ENCODE measurements at places on chromosomes 2 and 18.

DNA sequence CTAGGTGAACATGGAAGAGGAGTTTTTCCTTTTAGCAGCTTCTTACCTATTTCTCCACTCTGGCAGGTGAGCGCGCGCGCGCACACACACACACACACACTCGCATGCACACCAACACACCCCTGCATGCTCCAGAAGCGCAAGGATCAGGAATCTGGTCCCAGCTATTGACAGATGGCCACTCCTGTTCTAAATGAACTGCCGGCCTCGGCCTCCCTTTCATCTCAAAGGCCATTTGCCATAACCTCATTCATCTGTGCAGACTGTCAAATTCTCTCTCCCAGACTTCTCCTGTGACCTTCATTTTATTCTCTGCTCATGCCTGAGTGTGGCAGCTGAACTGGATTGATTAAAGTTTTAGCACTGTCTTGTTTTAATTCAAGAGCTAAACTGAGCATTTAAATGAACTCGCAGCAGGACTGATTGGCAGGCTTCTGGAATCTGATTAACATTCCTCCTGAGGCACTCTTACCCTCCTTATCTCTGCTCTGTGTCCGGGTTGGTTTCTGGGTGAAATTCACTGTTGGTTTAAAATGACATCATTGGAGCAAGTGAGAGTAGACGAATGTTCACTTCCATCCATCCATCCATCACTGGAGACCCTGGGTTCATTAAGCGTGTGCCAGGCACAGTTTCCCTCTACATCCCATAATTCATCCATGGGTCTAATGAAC, 58.8 kb downstream of the FECH start:
- DNase-seq: no peak

- no peak for DNase-seq
Observed at GRCh38 chr2:51219468-51219867, 187.5 kb upstream of the NRXN1 start.

- DNase-seq: no peak
Observed at GRCh38 chr2:68127358-68128242, 30.1 kb upstream of the PNO1 start.

DNA sequence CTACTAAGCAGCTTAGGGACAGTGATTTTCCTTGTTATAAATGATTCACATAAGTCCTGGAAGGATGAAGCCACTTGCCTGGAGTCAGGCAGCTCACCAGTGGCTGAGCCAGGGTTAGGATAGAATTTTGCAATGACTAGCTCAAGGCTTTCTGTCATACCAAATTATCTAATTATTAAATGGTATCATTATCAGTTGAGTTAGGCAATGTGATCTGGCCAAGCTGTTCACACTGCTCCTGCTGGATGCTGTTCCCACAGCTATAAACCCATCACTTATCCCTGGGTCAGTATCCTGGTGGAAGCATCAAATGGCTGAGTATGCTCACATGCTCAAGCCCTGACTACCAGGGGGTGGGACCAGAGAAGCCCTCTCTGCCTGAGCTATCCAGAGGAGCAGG, 235.2 kb downstream of the MTX2 start:
- no peak for DNase-seq

DNA sequence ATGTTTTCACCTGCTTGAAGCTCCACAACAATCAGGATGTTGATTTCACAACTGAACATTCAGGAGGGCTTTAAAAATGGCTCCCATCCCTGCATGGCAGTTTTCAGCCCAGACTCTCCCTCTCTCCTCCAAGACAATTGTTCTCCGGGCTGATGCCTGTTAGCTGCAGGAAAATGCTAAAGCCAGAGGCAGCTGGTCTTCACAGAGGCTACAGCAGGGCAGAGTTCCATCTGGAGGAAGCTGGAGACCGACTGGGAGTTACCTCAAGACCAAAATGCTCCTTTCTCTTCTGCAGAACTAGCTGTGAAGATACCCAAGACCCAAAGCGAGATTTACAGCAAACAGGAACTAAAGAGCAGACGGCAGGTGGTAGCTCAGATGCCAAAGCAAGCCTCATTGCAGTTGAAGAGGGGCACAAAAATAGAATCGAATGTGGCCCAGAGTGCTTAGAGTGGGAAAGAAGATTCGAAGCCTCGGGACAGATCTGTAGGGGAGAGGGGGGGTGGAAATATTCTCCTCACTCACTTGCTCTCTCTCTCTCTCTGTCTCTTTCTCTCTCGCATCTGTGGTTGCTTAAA, 423.6 kb downstream of the ZNF521 start:
- DNase-seq: no peak

- no peak for DNase-seq
Observed at GRCh38 chr2:161088658-161089350, 71.4 kb upstream of the TANK start.

DNA sequence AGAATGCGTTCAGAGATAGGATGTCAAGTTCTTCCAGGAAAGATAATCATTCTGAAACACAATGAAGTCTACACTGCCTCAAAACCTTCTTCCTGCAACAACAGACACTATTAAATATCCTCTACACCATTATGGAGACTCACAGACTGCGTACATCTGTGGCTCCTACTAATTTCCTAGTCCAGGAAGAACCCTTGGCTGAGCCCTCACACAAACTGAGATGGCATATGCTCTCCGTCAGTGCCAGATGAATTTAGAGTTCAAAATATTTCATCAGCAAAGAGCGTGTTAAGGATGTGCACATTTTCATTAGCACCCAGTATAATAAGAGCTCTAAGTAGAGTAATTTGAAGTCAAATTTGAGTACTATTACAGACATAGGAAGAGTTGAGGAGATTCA, 117.2 kb downstream of the TCF4 start:
- no peak for DNase-seq

DNA sequence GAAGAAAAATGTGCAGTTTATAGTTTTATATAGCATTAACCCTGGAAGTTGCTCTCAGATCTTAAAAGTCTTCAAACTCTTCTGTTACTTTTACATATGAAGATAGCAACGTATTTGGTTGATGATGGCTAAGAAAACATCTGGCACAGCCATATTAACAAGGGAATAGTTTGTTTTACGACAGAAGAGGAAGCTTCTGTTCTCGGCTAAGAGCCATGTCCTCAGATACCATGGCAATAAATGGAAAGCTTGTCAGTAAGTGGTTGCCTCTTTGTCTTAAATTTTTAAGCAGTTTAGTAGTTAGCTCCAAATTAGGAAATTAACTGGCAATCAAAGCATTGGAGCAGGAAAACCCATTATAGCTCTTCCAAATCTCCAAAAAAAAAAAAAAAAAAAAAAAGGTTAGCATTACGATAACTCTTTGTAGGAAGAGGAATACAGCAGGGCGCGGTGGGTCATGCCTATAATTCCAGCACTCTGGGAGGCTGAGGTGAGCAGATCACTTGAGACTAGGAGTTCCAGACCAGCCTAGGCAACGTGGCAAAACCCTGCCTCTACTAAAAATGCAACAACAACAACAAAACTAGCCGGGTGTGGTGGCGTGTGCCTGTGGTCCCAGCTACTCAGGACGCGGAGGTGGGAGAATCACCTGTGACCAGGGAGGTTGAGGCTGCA, 4.5 kb upstream of the STON1 start:
- DNase-seq: no peak

GRCh38 chr2:73938718-73939352, 12.2 kb downstream of the DGUOK start:
- DNase-seq: no peak

DNA sequence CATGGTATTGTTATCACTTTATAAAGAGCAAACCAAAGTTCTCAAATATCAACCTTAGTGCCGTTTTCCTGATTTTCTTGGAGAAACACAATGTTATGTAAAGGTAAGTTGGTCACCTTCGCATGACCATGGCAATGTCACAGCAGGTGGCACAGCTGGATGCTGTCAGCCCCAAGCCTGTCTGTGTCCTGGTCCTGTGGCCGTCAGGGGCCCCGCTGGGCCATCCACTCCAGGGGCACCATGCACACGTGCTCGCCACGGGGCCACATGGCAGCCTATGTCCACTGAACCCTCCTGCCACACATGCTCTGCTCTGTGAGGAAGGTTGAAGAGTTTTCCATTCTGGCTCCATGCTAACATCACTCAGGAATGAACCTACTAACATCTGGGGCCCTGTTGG, 85.9 kb downstream of the EIPR1 start:
- DNase-seq: no peak

GRCh38 chr18:46484971-46485370, 172.0 kb downstream of the LOXHD1 start:
- no peak for DNase-seq

DNA sequence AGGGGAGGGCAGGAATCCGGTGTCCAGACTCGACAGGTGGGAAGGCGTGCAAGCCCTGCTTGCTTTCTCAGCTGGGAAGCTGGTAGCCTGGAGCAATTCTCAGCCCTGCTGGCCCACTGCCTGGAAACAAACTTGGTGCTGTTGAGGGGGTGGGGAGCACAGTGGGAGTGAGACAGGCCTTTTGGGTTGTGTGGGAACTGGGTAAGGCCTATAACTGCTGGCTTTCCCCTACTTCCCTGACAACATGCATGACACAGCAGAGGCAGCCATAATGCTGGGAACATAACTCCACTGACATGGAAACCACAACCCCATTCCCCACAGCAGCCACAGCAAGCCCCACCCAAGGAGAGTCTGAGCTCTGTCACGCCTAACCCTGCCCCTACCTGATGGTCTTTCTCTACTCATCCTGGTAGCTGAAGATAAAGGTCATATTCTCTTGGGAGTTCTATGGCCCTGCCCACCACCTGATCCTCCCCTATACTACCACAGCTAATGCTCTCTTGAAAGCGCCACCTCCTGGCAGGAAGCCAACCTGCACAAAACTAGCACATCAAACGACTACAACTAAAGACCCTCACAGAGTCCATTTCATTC, 122.9 kb upstream of the ACVR1C start:
- DNase-seq: no peak

DNA sequence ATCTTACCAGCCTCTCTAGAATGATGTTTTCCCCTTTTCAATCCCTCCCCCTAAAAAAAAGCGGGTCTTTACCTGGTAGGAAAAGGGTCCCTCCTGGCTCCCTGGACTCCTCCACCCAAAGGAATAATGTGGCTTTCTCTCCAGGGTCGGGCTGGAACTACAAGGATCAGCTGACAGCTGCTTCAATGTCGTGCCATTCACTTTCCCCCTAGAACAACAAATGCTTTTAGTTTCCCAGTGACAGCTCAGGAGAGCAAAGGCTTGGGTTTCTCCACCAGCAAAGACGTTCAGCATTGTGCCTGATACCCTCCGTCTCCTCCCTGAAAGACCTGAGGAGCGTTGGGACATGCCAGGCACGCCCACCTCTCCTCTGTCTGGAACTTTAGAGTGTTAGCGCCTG, 173.8 kb upstream of the SIX3 start:
- DNase-seq: no peak

- peak; percentile 64 for DNase-seq
Observed at GRCh38 chr2:207165121-207166038, at the start of gene KLF7. Gene KLF7, minus strand, starts transcription at chr2:207165948. Its CDS starts 380 bp downstream, at chr2:207165568.

DNA sequence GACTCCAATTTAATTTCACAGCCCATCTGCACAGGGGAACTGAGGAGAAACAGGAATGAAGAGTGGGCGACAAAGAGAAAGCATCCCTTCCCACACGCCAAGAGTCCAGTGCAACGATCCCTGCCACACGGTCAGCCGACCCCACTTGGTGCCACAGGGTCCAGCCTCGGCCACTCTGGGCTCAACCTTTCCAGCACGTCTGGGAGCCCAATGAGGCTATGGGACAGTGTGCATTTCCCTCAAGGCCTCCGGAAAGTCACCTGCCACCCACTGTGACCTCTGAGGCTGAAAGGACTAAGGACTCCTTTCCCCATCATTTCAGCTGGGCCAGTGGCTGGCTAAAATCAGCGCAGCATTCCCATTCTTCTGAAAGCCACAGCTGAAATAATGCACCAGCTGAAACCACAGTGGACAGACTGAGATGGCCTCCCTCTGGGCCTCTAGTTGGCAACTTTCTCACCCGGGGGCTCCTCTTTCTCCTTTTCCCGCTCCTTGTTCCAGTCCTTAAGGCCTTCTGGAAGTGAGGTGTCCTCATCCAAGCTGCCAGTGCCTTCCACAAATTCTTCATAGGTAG, 21.2 kb downstream of the TUBB6 start:
- no peak for DNase-seq

- no peak for DNase-seq
Observed at GRCh38 chr2:120802158-120802557, 66.5 kb downstream of the GLI2 start.

DNA sequence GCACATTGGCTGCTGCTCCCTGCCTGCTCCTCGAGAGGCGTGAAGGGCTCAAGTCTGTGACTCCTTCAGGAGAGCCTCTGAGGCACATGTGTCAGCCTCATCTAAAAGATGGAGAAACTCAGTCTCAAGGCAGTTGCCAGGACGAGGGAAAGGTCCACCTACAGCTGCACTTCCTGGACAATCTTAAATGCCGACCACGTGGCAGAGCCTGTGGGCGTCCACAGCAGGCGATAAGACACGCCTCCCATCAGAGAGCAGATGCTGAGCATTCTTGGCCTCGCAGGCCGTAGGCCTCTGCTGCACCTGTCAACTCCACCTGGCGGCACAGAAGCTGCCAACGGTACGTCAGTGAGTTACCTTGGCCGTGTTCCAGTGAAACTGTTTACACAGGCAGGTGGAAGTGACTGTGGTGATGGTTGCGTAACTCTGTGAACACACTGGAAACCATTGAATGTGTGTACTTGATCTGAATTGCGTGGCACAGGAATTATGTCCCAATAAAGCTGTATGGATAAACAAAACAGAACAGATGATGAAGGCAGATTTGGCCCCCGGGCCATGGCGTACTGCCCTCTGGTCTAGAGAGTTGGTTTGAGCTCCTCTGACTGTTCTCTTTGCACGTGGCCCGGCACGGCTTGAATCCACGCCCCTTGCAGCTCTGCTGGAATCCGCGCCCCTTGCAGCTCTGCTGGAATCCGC, 114.5 kb downstream of the RNF144A start:
- DNase-seq: peak; percentile 69

DNA sequence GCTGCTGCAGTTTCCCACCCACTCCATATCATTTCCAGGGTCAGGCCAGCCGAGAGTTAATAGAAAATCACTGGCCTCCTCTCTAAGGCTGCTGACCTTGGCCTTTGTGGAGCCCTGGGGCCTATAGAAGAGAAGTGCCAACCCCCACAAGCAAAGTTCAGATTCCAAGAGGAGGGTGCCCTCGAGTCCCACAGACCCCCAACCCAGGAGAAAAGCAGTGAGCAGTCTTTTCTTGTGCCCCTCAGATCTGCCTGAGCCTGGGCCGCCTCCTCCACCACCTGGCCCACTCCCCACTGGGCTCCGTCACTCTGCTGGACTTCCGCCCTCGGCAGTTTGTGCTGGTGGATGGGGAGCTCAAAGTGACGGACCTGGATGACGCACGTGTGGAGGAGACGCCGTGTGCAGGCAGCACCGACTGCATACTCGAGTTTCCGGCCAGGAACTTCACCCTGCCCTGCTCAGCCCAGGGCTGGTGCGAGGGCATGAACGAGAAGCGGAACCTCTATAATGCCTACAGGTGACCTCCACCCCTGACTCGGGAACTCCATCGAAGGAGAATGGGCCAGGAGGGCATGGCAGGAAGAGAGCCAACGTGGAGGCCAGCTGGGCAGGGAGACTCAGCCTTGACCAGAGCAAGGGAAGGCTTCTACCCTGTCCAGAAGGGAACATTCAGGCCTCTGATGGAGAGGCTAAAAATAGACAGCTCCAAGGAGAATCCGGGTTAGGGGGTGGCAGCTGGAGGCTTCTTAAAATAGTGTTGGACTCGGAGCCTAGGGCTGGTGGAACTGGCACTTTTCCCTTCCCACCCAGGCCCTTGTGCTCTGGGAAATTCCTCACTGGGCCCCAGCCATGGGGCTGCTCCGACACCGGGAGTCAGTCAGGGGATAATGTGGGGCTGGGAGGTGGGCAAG, 6.2 kb downstream of the PKDCC start:
- DNase-seq: no peak
